ENCODE measurements at places on chromosomes 1 and 21.

DNA sequence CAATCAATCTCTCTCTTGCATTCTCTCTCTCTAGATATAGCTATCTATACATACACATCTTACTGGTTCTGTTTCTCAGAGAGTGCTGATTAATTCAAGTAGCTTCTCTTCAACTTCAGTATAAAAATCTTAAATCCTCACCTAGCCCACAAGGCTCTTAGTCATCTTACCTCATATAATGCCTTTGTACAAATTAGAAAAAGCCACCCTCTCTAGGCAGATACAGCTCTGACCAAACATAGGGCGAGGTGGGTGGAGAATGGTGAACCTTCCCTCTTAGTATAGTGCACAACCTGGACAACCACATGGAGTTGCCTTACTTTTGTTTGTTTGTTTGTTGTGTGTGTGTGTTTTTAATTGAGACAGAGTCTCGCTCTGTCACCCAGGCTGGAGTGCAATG lies 5.1 kb upstream of the INAVA start:
- no peak for DNase-seq

- no peak for DNase-seq
Observed at GRCh38 chr1:159889202-159889601, 10.8 kb downstream of the CFAP45 start.

- DNase-seq, result no peak
Observed at GRCh38 chr1:172719066-172719627, 60.2 kb downstream of the FASLG start.

DNA sequence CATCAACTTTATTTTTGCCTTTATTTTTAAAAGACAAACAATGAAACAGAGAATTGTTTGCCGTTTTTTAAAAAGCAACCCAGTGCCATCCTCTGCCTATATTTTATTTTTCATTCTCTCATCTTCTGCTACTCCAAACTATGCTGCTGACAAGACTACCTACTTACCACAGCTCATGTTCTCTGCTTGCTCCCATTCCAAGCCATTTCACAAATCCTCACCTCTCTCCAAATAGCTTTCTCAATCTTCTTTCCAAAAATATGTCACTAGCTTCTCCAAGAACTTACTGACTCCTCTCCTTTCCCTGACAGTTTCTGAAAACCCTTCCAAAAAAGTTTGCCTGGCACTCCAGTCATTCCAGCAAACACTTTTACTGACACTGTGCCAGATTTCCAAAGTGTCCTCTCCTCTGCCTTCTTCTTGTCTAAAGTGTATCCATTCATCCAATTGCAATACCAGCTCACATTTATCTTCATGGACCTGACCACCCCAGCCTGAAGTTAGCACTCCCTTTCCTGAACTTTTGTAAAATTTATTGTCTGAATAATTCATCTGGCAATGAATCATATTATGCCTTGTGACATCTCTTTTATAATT lies 766.5 kb upstream of the B3GALT2 start:
- no peak for DNase-seq

DNA sequence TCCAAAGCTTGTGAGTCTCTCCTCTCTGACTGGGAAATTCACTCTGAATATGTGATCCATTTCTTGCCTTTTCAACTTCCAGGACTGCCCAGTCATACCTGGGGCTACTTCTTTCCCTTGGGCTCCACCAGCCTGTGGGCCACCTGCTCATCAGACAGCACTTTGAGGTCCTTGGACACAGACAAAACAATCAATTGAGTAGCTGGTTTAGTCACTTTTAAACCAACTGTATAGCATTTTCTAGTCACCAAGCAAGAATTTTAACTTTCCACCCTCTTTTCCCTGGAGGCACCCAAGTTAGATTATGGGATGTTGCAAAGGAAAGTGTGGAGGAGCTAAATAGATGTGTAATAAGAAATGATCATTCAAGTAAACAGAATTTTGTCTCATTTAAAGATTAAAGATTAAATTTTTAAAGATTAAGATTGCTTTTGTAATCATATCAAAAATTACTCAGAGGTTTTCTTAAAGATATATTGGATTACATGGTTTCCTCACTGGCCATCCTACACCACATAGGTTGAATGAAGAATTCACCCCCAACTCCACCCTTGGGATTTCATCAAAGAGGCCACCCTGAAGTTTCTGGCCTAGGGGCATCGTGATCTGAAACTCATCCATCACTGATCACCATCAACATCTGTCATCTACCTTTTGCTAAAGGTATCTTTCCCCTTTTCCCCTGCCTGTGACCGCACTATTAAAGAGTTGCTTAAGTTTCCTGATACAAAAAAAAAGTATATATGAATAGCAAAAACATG lies 219.2 kb upstream of the NR5A2 start:
- no peak for DNase-seq

DNA sequence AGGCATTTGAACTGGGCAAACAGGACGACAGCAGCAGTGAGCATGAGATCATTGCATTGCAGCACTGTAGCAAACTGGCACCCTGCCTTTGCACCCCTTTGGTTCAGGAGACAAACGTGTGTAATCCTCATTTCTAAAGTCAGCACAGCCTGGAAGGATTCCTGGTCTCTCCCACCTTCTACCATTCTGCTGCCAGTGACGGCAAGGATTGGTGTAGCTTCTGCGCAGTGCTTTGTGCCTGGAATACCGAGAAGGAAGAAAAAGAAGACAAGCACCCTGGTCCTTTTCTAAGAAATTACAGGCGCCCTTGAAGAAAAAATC lies 805.3 kb downstream of the USP25 start:
- no peak for DNase-seq

- DNase-seq, result no peak
Observed at GRCh38 chr1:37288900-37289299, 185.5 kb upstream of the ZC3H12A start.

GRCh38 chr1:157773493-157774350 lies 3.2 kb downstream of the FCRL2 start:
- DNase-seq, result no peak

DNA sequence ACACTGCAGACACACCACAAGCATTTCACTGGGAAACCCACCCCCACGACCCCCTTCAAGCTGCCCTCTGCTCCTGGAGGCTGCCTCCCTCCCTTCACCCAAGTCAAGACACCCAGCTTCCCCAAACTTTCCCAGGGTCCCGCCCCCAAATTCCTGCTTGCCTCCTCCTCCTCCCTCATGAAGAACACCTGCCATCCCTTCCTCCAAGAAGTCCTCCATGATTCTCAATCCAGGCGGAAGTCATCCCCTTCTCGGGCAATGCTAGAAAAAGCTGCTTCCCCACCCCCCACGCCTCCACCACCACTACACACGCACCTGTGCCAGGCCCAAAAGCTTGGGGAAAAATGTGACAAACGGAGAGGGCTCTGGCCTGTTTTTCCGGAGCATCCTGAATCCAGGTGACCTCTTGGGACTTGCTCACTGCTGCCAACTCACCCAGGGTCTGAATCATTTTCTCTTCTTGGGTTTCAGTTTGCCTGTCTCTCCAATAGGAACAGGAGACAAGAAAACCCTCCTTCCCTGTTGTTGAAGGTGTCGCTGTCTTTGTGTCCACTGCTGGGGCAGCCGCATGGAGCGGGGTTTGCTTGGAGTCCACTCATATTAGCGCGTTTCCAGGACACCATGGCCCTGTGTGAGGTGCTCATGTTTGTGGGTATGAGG lies 101.0 kb upstream of the CASZ1 start:
- DNase-seq, result no peak

DNA sequence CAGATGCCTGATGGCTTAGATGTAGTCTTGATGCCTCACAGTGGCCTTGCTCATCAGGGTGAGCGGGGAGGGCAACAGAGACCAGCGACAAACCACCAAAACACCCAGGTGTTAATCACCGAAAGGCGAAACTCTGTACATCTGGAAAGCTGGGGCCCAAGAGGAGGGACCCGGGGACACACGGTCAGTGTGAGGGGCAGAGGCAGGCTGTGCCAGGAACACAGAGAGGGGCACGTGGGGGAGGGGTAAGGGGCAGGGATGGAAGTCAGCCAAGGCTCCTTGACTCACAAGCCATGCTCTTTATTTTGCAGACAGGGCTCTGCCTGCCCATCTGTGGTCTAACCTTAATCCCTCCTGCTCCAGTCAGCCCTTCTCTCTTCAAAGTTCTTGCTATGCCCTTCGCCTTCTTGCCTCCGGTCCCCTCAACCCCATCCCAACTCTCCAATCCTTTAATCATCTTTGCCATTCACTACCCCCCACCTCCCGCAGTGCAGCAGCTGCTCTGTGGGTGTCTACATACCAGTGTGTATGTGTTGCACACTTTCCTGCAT lies 4.3 kb downstream of the MEF2D start:
- no peak for DNase-seq

DNA sequence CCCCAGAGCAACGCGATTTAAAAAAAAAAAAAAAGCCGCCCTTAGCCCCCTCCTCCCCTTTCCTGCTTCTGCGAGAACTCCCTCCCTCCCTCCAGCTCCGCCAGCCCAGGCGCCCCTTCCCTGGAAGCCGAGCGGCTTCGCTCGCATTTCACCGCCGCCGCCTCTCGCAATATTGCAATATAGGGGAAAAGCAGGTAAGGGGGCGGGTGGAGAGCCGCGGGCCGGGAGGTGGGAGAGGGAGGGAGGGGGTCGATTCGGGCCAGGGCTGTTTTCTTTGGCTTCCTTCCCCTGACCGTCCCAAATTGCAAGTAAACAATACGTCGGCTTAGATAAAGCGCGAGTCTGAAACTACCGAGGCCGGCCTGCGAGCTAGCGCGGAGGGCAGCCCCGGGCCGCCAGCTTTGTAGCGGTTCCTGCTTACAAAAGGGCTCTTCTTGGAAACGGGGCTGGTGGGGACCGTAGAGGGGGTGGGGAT lies 408 bp downstream of the LMO4 start:
- DNase-seq, result peak; percentile 38

DNA sequence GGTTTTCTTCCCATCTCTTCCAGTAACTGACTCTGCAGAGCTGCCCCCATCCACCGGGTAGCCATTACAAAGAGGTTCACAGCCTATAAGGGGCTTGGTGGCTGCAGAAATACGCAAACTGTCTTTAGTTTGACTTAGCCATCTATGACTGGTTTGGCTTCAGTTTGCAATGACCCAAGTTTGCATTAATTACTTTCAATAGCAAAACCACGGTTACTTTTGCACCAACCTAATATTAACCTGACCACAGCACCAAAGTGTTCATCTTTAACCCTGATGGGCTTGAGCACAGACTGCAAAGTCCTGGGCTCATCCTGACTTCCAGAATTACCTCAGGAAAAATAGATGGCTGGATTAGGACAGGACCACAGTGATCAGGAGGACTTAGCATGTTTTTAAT lies 2.2 kb upstream of the HAO2 start:
- DNase-seq, result no peak

DNA sequence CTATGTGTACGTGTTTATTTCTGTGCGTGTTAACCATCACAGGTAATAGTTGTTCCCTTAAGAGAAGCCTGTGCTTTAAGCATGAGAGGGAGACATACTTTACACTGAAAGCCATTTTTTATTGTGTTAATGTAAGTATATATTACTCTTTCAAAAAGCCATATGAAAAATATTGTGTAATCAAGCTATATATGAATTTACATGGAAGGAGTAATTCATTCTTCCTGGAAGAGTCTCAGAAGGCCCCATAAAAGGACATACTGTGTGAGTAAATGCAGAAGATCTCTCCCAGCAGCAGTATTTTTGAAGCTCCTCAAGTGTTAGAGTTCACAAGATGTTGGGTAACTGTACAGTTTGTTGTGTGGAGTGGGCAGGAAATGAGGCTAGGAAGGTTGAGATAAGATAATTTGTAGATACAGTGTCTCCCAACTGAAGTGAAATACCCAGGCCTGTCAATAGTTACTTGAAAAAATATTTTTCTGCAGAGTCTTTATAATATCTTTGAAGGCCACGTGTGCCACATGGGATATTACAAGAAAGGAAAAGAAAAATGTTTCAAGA lies 138.3 kb downstream of the PTGER3 start:
- no peak for DNase-seq

DNA sequence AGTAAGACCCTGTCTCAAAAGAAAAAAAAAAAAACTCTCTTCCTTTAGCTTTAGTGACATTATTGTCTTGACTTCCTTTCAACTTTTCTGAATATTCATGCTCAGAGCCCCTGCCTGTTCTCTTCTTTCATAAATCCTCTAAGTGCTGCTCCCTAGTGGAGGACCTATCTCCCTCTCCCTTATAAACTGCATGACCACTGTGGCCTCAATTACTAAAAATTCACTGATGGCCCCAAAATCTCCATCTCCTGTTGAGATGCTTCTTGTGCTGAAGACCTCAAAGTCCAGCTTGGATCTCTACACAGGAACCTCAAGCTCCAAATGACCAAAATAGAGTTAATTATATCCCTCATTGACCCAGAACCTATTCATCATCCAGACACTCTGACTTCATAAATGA lies 7.8 kb downstream of the ITLN1 start:
- DNase-seq, result no peak

GRCh38 chr1:9319789-9320519 lies 27.3 kb downstream of the SPSB1 start:
- no peak for DNase-seq

GRCh38 chr1:156608036-156608674 lies 6.9 kb upstream of the GPATCH4 start:
- peak; percentile 34 for DNase-seq

GRCh38 chr1:233993651-233994050 lies 89.2 kb downstream of the SLC35F3 start:
- DNase-seq, result no peak

DNA sequence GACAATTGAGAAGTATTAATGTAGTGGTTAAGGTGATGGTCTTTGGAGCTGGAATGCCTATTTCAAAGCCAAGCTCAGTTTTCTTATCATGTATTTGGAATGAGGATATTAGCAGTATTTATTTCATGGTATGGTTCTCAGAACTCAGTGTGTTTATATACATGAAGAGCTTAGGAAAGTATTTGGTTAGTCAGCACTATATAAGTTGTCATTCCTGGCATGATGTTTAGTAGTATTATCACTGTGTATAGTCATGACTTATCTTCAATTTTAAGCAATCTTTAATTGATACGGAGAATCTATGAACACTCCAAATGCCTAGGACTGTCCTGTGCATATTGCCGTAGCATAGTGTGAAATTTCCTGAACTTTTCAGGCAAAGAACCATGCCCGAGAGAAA lies 501.9 kb upstream of the USP24 start:
- no peak for DNase-seq

DNA sequence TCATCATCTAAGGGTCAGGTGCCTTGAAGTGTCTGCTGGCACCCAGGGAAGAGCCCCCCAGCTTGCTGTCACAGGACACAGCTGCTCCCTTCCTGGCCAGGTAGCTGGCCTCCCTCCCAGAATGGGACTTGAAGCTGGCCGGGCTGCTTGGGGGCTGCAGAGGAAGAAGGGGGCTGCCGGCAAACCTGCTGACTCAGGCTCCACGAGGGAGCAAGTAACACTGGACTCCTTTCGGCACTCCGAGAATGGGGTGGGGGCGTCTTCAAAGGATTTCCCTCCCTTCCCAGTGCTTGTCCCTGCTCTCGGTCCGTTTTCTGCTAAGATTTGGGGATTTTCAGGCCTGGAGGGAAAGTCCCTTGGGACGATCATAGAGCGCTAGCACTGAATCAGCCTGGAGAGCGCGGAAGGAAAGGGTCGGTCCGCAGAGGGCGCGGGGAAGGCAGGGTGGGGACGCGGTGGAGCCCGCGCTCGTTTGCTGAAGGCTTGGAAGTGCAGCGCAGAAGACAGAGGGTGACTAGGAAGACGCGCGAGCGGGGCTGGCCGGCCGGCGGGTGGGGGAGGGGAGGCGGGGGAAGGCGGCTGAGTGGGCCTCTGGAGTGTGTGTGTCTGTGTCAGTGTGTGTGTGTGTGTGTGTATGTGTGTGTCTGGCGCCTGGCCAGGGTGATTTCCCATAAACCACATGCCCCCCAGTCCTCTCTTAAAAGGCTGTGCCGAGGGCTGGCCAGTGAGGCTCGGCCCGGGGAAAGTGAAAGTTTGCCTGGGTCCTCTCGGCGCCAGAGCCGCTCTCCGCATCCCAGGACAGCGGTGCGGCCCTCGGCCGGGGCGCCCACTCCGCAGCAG lies at the start of gene CSF1:
CSF1 (plus strand) TSS at position 727 of the 840 bp plus-strand sequence. CDS start 175 bp downstream, outside the sequence.
- peak; percentile 36 for DNase-seq
